ENCODE measurements at places on chromosomes 16 and 17.

DNA sequence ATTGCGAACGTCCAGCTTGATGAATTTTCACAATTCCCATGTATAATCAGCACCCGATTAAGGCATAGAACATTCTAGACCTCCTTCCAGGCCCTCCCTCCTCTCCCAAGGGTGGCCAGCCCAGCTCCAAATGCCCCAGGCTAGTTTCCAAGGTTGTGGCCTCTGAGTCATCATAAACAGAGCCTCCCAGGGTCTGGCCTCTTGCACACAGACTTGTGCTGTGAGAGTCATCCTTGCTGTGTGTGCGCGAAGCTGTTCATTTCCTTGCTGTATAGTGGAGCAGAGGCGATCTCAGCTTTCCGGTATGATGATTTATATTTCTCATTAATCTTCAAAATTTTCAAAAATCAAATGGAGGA lies 20.5 kb upstream of the JPH3 start:
- DNase-seq, result peak; percentile 90

GRCh38 chr16:8886593-8887430 lies 4.7 kb downstream of the LITAFD start:
- DNase-seq, result no peak

- no peak for DNase-seq
Measured at GRCh38 chr16:677316-678190, 2.1 kb downstream of the RHBDL1 start.

DNA sequence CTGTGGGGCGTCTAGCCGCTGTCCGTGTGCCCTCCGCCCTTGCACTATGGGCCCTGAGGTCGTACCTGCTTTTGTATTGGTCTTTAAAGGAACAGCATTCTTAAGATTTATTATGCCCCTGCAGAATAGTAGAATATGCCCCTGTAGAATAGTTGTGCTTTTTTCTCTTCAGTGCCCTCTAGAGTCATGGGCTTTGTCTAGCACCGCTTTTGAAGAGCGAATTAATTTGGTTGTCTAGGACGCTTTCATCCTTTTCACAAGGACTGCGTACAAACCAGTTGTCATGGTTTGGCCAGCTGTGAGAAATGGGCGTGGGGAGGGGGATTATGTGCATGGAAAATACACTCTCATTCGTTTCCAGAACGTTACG lies 621 bp downstream of the CEP95 start:
- no peak for DNase-seq

DNA sequence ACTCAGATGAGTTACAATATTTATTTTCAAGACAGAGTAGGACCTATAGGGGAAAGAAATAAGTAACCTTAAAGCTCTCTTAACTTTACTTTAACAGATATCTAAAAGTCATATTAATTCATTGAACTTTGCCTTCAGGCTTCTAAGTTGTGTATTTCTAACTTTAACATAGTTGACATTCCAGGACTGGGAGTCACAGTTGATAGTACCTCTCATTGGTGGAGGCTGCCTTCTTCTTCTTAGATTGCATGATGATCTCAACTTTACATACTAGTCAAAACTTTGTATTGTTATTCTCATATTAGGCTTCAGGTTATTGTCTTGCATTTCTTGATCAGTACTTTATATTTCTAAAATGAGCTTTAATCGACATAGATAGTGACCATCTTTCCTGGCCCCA lies 350.1 kb upstream of the KIF2B start:
- no peak for DNase-seq

DNA sequence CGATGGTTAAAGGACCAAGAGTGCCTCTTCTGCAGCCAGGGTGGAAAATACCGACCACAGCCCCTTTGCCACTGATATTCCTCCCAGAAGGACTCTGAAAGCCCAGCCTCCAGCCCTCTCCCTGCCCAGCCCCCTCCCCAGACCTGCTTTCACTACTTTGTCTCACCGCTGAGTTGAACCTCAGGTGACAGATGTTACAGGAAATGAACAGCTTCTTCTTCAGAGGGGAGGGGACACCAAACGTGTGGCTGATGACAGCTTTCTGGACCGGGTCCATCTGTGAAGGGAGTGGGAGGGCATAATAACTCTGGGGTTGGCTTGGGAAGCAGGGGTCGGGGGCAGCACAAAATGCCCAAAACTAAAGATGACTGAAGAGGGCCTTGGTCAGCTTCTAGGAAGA lies 14.2 kb downstream of the NKIRAS2 start:
- no peak for DNase-seq

DNA sequence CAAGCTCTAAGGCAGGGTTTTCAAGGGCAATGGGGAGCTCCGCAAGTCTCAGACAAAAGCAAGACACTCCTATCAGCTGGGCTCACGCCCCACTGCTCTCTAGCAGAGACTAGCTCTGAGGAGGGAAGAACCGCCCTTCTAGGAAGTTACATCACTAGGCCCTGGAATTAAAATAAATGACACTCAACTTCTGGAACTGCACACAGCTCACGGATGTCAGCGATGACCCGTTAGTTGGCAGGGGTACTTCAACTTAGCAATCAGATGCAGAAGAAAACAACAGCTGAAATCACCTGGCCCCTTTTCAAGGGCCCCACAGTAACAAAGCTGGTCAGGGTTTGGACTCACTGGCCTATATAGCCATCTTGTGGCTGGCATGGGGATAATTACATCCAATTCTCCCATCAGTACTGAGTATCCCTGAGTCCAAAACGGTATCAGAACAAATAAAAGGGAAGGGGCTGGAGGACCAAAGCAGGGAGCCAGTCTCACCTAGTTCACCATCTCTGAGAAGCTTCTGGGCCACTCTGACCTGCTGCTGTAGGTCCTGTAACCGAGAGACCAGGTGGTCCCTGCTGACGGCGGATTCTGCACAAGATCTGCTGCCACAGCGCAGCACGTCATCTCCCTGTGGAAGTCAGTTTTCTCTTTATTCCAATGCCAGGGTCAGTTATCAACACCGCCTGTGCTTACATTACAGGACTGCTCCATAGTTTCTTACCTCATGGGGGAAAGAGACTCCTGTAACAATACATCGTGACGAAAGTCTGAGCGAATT lies 22.2 kb downstream of the SERPINF1 start:
- DNase-seq, result no peak

DNA sequence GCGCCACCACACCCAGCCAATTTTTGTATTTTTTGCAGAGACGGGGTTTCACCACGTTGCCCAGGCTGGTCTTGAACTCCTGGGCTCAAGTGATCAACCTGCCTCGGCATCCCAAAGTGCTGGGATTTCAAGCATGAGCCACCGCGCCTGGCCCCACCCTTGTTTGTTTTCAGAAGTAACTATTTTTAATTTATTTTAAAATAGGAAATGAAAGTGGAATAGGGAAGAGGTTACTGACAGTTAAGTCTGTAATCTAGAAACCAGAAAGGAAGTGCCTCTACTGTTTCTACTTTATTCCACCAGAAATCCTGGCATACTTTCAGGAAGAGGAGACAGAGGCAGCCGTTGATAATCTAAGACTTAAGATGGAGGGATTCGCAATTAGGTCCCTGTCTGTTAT lies 225.6 kb downstream of the TANC2 start:
- DNase-seq, result no peak

GRCh38 chr17:32355649-32356377 lies 5.9 kb downstream of the ZNF207 start:
- DNase-seq, result no peak

DNA sequence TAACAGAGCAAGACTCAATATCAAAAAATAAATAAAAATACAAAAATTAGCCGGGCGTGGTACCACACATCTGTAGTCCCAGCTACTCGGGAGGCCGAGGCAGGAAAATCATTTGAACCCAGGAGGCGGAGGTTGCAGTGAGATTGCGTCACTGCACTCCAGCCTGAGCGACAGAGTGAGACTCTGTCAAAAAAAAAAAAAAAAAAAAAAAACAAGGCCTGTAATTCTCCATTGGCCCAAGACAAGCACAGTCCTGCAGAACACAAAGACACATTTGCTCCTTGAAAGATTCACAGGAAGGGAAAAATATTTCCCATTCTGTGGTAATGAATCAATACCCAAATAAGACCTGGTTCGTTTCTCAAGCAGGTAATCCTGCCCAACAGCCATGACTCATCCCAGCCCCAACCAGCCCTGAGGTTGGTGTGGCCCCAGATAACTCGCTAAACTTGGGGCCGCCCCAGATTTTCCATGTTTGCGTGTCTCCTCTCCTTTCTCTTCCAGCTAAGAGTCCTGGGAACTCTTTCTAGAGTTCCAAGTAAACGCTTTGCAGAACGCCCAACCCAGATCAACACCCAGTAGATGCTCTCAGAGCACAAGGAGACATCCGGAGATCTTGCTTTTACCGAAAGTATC lies 40.3 kb upstream of the SNN start:
- DNase-seq, result peak; percentile 64

- no peak for DNase-seq
Measured at GRCh38 chr16:12917653-12918052, 16.3 kb downstream of the SHISA9 start.

GRCh38 chr16:81204798-81205680 lies 33.5 kb upstream of the BCO1 start:
- no peak for DNase-seq

DNA sequence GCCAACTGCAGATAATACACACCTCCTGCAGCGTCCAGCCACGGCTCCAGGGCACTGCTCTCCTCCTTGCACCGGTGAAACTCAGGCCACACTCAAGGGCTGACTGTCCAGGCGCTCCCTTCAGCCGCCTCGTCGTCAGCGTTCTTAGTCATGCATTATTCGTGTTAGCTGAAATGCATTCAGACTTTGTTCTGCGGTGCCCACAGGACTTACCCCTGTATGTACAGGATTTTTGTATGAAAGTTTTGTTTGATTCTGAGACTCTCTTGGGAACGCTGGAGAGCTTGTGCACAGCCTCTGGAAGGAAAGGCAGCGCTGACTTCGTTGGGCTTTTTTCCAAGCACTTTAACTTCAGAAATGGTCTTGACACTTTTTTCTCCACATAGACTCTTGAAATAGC lies 22.1 kb downstream of the CIBAR2 start:
- no peak for DNase-seq

DNA sequence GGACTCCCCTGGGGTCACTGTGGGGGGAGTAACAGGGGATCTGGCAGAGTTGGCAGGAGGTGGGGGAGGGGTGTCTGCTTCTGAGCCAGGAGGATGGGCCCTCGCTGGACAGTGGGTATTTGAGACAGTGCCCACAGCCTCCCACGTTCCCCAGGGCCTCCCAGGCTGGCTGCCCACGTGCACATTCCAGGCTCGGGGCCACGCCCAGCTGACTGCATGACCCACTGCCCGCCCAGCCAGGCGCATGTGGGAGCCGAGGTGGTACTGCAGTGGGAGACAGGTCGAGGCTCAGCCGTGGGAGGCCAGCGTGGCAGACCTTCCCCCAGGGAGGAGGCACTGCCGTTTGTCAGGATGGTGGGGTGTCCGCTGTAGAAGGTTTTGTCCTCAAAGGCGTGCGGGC lies 38.8 kb downstream of the BAHCC1 start:
- DNase-seq, result peak; percentile 31

DNA sequence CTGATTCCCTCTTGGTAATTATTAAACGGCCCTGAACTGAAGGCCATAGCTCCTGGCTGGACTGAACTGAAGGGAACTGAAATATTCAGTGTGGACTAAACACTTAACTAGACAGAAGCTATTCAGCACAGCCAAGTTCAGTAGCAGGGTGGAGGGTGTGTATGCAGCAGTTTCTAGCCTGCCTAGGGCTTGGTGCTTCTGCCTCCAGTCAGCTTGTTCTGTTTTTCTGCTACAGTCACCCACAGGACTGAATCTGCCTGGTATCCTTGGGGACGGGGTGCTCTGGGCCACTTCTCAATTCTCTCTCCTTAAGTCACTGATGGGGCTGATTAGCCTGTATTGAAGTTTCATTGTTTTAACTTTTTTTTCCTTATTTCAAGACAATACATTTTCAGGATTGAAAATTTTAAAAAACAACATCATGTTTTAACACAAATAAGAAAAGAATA lies 77.1 kb downstream of the WWP2 start:
- DNase-seq, result no peak

DNA sequence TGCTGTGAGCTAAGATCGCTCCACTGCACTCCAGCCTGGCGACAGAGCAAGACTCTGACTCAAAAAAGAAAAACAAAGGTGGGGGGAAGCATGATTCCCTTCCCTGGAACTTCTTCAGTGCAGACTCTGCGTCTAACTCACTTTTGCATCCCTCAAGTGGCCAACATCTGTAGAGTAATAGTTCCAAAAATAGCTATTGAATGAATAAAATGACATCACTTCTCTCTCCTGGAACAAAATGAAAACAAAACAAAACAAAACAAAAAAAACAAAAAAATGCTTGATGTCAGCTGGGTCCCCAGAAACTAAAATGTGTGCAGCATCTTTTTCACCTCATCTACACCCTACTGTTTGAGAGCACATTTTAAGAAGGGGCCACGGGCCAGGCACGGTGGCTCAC lies 197.7 kb upstream of the NOG start:
- DNase-seq, result no peak

DNA sequence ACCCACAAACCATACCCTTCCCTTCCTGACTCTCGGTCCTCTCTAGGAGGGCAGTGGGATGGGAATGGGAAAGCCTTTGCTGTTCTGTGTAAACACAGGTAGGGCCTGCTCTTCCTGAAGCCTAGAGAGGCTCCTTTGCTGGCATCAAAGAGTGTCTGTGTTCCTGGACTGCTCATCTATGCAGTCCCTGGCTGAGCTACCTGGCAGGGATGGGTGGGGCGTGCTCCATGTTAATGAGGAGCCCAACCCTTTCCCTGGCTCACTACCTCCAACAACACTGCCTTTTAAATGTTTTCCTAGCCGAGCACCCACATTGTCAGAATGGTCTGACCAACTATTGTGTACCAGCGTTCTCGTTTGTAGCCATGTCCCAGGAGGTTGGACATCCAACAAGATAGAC lies 26.6 kb upstream of the NAGLU start:
- no peak for DNase-seq

All from kidney epithelial cell (primary cell).